Stimulated activated CD8-positive, alpha-beta memory T cell treated with anti-CD3 and anti-CD28 coated beads, Interleukin-4, amount 100 ng/mL, for 4 hours (primary cell): ENCODE measurements at places on chromosomes 7 and 10.

GRCh38 chr10:96491303-96491702, 22.4 kb downstream of the TLL2 start:
- no peak for DNase-seq

DNA sequence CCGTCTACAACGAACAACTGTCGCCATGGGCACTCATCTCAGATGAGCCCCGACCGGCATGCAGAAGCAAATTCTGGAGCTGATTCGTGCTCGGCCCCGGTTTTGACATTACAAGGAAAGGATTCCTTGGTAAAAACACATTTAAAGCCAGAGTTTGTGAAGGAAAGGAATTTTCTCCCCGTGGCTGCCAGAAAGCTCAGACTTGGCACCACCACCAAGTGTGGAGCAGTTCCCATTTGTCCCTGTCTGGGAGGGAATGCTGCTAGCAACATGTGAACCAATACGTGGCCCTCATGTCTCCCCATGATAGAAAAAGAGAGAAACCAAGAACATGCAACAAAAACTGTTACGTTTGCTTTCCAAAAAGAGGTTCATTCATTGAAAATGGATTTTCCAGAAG, 55.2 kb upstream of the DDC start:
- DNase-seq: no peak

GRCh38 chr10:101236376-101237080, 7.3 kb upstream of the LBX1 start:
- DNase-seq: no peak

GRCh38 chr7:151650161-151650560, 130.5 kb upstream of the RHEB start:
- DNase-seq: no peak

DNA sequence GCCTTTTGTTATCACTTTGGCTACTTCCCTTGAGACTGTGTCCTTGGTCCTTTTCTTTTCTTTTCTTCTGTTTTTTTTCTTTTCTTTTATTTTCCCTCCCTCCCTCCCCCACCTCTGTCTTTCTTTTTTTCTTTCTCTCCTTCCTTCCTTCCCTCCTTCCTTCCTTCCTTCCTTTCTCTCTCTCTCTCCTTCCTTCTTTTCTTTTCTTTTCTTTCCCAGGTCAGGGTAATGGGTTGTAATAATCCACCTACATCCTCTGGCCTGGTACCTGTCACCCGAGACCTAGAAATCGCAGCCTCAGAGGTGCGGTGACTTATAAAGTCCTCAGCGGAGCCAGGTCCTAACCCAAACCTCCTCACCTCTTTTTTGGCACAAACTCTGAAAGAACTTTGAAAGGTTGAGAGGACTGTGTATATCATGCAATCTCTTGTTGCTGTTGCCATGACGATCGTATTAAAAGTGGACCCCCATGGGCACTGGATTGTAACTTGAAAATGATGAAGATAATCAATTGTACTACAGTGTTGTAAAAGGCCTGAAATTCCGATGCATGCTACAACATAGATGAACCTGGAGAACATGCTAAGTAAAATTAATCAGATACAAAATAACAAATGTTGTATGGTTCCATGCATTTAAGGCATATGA, 140.7 kb upstream of the AGK start:
- no peak for DNase-seq

DNA sequence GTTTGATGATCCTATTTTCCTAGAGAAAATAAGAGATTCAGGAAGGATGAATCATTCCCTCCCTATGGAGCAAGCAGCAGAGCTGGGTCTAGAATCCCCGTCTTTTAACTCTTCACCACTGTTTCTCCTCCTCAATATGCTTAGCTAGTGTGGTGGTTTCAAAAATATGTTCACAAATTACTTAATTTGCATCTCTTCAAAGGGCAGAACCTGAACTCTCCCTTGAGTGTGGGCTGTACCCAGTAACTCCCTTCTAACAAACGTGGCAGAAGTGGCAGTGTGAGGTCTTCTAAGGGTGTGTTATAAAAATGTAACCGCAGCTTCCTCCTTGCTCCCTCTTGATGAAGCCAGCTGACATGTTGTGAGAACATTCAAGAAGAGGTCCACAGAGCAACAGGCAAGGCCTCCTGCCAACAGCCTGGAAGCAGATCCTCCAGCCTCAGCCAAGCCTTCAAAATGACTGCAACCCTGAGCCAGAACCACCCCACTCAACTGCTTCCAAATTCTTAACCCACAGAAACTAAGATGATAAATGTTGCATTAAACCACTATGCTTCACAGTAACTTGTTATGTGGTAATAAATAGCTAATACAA, 36.6 kb downstream of the SRPK2 start:
- DNase-seq: peak; percentile 19

DNA sequence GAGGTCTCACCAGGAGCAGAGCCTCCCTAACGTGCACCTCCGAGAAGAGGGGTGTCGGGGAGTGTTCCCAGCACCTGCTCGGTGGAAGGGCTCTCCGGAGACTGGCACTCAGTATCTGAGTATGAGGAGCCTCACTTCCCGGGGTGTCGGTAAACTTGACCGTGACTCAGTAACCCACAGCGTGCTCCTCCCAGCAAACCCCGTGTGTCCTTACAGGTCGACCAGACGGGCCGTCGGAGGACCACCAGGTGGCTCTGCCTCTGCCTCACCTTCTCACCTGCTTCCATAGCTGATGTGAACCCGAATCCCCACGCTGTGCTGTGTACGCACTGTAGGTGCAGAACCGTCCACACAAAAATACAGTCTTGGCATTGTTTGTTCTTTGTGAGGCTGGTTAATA, 29.0 kb upstream of the KNDC1 start:
- no peak for DNase-seq

GRCh38 chr10:128563904-128564303, 437.7 kb upstream of the MKI67 start:
- DNase-seq: no peak

DNA sequence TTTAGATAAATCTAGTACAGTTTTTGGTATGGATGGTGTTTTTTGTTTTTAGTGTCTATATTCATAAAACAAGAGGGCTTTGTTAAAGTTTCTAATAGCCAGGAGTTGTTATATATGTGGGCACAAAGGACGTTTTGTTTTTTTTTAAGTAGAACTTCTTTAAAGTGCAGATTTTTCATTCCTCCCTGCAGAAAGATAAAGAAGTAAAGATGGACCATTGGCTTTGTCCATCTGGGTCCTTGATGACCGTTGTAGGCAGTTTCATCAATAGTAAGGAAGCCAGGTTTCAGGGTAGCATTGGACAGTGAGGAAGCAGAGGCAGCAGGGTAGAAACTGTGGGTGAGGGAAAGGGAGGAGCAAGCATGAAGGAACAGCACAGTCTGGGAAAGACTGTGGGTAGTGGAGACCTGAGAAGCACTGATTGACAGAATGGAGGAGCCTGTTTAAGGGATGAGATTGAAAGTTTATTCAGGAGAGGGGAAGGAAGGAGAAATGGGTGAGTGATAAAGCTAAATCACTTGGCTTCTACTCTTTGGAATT, 5.3 kb downstream of the CALU start:
- no peak for DNase-seq

GRCh38 chr7:155296006-155296787, 1.5 kb upstream of the INSIG1 start:
- no peak for DNase-seq

- no peak for DNase-seq
These were observed 25.2 kb downstream of the ASZ1 start for GRCh38 chr7:117402109-117402508.

GRCh38 chr10:71754562-71754961, 18.8 kb downstream of the VSIR start:
- DNase-seq: no peak

- DNase-seq: no peak
These were observed 22.2 kb downstream of the SFMBT2 start for GRCh38 chr10:7388602-7389001.
